ENCODE measurements at places on chromosomes 1 and 21. TPM values are rescaled to one million over a fixed set of nuclear protein-coding genes. Genes with fewer than 3 reads are reported as not detected.

DNA sequence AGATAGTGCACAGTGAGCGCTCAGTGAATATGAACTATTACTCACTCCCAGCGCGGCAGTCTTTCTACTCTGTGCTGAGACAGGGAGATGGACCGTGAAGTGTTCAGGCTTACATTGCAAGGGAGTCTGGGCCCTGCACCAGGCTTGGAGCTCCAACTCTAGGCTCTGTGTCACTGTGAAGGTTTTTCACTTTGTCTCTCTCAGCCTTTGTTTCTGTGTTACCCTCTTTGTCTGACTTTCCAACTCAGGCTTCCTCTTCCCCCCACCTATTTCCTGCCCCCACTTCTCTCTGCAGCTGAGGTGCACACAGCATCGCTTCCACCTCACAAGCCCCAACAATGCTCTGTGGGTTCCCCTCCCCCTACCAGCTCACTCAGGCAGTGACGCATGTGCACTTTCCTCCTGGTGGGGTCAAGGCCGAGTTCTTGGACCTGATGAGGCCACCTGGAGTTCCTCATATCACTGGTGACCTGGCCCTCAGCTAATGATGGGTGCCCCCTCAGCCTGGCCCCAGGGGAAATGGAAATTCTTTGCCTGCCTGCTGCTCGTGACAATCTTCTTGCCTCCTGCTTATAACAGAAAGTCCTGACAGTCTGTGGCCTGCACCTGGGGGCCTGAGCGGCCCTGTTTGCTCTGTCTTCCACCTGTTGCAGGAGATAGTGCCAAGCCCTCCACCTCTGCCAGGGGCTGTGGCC, 1.1 kb upstream of the LCK start:
- peak; percentile 72 for DNase-seq

The HEYL gene
- not detected for total RNA-seq

The GUCA2B gene
- not detected for total RNA-seq

The UBAP2L gene
- 218 TPM for total RNA-seq

- DNase-seq = no peak
Observed at GRCh38 chr1:60890664-60891063, 191.7 kb upstream of the NFIA start.

DNA sequence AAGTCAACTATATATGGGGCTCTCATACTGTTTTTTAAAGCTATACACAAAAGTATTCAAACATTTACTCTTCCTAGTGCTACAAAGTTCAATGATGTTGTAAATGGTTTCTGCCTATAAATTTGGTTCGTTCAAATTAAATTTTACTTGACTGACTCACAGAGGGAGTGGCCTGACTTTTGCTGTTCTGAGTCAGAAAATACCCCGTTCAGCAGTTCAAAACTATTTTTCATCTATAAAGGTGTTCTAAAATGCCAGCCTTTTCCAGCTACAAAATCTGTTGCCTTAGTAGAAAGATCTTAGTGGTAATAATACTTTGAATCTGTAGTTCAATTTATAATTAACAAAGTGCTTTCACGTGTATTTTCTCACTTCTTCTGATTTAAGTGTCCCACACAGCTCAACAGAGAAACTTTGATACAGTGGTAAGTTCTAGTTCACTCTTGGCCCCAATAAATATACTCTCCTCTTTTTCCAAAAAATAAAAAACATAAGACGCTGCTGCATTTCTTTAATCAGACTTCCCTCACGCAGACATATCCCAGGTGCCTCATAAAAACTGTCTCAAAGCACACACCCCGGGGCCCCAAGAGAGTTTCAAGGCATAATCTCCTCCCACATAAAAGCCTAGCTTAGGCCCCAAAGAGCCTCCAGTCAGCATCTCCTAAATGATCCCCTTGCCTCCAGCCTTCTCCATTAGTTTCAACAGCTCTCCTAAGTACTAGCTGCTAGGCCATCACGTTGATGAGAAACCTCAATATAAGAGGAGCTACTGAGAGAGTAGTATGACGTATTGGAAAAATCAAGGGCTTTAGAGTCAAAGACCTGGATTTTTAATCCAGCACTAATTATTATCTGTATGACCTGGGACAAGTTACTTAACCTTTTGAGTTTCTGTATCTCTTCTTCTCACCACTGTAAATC, 3.2 kb downstream of the PTP4A2 start:
- DNase-seq = no peak

The GJB5 gene
- total RNA-seq = not detected

The PRDX6 gene
- 95.2 TPM for total RNA-seq

DNA sequence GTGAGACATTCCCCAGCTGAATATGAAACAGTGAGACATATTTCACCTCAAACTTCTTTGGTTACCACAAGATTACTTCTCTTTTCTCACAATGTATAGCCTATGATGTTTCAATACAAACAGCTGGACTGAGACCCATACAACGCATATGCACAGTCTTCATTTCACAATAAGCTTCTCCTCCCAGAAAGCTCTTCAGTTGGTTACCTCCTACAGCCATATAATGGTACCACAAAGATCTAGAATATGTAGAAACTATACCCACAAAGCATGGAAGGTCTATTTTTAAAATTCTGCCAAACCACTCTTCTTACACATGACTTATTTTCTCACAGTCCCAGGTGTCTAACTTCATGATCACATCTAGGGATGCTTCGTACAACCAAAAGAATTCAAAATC, 70.8 kb downstream of the JAK1 start:
- DNase-seq = no peak

DNA sequence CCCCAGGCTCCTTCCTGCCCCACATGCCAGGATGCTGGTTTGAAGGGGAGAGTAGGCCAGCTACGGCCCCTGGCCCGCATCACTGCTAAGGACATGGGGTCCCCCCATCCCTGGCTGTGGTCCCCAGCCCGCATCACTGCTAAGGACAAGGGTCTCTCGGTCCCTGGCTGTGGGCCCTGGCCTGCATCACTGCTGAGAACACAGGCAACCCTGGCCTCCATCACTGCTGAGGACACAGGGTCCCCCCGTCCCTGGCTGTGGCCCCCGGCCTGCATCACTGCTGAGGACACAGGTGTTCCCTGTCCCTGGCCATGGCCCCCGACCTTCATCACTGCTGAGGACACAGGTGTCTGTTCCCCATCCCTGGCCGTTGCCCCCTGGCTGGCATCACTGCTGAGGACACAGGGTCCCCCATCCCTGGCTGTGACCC, 448 bp upstream of the OBSCN start:
- no peak for DNase-seq

DNA sequence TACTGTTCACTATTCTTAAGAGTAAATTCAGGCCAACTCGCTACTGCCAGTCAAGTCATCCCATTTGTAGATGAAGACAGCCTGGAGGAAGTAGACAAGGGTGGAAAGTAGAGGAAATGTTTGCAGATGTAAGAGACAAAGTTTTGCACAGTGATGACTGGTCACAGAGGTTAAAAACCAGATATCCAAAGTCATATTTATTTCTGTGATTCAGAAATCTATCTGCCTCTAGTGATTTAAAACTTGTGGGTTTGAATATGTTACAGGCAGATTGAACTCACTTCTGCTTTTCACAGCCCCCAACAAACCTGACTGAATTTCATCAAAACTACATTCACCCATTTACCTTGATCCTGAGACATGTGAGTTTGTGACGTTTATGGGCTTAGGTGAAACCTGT, 484.7 kb upstream of the C1orf87 start:
- no peak for DNase-seq

- DNase-seq = no peak
Observed at GRCh38 chr1:194175251-194175650, 988.8 kb upstream of the B3GALT2 start.

DNA sequence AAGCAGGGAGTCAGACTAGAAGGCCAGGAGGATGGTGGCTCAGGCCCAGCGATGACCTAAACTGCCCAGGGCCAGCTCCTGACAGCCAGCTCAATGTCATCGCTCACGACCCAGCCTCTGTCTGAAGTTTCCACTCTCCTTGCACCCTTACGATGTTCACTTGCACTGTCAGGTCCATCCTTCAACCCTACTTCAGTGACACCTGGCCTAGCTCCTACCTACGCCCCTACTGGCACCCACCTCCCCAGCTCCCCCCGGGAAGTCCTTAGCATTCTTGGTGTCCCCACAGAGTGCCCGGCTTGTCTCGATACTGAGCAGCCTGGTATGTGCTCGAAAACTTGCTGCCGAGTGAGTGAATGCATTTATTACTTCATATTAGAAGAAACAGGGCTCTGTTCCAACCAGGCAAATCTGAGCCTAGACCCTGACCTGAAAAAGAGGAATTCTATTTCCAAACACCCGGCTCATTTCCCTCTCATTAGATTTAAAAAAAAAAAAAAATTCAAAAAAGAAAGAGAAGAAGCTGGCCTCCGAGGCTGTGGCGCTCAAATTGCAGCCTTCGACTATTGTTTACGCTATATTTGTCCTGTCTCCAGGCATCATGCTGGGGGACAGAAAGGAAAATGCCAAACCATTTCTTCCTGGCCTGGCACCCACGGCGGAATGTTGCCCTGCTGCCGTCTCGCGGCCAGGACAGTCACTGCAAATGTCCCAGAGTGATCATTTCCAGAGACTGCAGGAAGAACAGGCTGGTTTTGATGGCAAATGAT, 29.8 kb upstream of the LRRC38 start:
- DNase-seq = no peak

The COL9A2 gene
- total RNA-seq = 2.5 TPM

- DNase-seq = no peak
Observed at GRCh38 chr1:191618181-191618580, 540.1 kb upstream of the RGS18 start.

The ETV3L gene
- not detected for total RNA-seq

The ITPKB gene
- 92.2 TPM for total RNA-seq

GRCh38 chr1:64499011-64499410, 29.1 kb downstream of the CACHD1 start:
- DNase-seq = no peak

GRCh38 chr1:247843411-247843810, 1.7 kb upstream of the OR11L1 start:
- no peak for DNase-seq

The SCYL3 gene
- 6.0 TPM for total RNA-seq

Measured in natural killer cell (primary cell).